ENCODE measurements at places on chromosomes 2 and 18. TPM values are rescaled to one million over a fixed set of nuclear protein-coding genes. Genes with fewer than 3 reads are reported as not detected.

DNA sequence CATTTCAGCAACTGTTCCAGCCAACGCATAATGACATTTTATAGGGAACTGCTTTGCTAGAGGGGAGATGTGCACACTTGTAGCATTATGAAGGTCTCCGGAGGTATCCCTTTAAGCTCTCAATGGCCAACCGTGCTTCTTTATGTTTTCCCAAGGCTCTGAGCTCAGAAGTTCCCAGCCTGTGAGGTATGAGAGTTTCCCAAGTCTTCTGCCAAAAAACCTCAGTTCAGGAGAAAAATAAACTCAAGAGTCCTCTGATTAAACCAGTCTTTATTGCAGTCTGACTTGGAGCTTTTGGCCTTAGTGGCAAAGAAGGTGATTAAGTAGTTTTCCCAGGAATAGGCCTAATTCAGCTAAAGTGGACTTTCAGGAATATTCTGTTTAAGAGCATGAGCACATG, 35.4 kb upstream of the ZNF532 start:
- no peak for DNase-seq

DNA sequence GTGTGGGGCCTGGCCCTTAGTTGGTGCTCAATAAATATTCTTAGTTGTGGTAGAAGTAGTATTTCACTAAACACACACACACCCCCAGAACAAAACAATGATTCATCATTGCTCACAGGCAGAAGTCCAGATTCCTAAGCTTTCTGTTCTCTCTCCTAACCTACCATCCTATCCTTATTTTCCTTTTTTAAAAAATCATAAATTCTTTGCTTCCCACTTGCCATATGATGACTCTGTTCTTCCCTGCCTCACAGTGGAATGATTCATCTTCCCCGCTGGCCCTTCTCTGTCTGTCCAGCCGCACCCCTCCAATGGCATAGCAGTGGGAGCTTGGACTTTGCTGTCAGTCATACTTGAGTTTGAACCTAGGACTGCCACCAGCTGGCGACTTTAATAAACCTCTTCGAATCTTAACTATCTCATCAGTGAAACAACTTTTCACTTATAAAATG, 5.2 kb downstream of the EML6 start:
- peak; percentile 37 for DNase-seq

- no peak for DNase-seq
Observed at GRCh38 chr2:43070030-43070429, 156.4 kb downstream of the ZFP36L2 start.

DNA sequence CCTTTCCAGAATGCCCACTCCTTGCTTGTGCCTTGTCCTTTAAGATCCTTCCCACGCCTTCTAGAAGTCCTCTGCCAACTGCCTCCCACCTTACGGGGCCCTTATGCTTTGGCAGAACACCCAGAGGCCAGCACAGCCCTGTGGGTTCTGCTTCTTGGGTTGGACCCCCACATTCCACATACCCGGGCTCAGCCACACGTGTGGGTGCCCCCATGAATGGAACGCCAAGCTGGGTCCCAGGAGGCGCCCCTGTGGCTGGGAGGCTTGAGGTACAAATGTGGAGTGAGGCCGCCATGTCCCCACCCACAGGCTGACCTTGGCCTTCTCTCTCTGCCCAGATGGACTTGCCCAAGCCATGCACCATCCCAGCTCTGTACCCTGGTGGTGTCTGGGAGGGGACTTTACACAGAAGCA, 74.2 kb downstream of the STPG4 start:
- no peak for DNase-seq

DNA sequence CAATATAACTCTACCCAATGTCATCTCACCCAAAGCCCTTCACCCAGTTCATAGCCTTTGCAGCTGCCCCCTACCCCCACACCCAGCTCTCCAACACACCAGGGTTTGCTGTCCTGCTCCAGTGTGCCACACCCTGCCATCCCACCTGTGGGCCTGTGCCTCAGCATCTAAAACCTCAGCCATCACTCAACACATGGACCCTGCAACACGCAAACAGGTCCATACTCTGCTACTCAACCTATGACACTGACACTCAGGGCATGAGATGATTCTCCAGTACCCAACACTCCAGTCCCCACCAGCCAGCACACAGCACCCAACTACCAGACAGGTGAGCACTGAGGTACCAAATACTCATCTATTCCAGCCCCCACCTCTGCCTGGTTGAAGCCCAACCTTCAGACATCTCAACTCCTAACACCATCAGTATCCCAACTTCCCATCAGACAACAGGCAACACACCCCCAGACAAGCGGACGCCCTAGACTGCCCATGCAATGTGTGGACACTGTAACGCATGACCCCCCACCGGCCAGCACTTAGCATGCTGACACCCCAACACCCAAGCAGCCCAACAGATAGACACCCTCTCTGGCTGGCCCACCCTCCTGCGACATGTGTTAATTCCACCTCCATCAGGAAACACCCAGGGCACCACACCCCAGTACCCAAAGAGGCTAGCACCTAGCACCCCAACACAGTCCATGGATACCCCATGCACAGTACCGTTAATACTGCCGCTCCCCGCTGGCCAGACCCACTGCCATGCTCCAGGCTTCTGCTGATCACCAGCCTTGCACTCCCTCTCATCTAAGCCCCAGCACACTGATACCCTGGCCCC, 25.0 kb downstream of the ZAP70 start:
- DNase-seq: no peak

- DNase-seq: peak; percentile 44
Observed at GRCh38 chr2:103789381-103790095, 1027.7 kb downstream of the TMEM182 start.

DNA sequence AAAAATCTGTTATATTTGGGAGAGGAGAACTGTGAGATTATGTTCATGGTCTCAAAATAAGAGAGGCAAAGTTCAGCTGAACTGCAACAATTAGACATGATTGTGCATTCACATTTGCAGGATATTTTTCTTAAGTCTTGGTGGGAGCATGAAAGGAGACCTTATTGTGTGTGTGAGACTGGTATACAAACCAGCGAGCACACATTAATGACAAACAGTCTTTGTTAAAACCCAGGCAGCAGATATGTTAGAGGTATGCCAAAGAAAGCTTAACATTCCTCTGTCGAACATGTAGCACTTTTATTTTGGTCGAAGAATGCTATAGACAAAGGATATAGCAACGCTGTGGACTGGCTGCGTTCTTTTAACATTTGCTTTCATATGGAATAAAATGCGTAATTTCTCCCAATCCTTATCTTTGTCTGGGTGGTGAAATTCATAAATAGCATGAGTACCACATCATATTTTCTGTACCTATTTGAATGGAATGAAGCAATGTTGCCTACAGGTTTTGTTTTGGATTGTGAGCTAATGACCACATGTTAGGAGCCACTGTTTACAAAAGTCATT, 88.4 kb downstream of the ICOS start:
- no peak for DNase-seq

- no peak for DNase-seq
Observed at GRCh38 chr2:42001711-42002201, 46.1 kb upstream of the PKDCC start.

- no peak for DNase-seq
Observed at GRCh38 chr18:4511166-4511565, 56.1 kb upstream of the DLGAP1 start.

- DNase-seq: no peak
Observed at GRCh38 chr2:23092831-23093230, 292.1 kb upstream of the KLHL29 start.

- DNase-seq: peak; percentile 52
Observed at GRCh38 chr2:159226059-159226461, 60.4 kb downstream of the WDSUB1 start.

- no peak for DNase-seq
Observed at GRCh38 chr2:73930386-73930785, 3.7 kb downstream of the DGUOK start.

DNA sequence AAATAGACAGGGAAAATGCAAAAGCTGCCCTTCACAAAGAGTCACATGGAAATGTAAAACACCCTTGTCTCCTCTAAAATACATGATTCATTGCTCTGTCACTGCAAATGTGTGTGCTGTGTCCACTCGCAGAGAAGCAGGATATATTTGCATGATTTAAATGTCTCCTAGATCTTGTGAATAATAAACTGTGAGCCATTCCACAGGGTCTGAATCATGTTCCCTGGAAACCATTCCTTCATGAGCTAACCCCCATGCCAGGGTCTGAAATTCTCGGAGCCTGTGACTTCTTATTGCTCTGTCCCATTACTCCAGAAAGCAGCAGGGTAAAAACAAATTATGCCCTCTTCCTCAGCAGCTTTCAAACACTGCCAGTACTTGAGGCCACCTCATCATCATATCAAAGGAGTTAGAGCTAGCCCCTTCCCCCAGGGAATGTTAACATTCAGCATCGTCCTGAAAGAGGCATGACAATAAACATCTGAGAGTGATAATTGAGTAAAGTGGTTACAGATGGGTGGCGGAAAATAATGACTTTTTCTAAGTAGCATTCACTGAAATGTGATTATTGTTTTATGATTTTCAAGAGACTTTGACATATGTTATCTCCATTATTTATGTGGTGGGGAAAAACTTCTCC, 11.7 kb upstream of the CNGA3 start:
- DNase-seq: peak; percentile 48

DNA sequence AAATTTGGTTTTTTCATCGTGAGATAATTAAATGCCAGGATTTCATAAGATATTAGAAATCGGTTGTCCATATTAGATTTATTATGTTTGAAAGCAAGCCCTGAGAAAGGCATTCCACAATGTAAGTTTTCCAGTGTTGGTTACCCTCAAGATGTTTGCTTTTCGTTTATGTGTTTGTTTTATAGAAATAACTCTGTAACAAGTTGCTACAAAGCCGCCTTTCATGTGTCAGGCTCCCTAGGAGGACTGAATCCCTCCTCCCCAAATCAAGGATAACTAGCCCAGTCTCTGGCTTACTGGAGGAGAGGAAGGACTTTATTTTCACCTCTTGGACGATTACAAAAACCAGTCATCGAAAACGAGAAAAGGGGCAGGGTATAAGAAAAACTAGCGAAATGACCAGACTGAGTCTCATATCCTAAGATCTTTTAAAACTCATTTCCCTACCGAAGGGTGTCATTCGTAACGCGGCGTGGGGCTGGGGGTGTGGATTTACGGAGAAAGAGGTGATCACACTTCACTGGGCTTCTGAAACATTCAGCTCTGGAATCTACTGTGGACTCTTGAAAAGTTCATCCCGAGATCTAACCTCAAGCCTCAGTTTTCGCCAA, 1.0 kb upstream of the PEX13 start:
- no peak for DNase-seq

DNA sequence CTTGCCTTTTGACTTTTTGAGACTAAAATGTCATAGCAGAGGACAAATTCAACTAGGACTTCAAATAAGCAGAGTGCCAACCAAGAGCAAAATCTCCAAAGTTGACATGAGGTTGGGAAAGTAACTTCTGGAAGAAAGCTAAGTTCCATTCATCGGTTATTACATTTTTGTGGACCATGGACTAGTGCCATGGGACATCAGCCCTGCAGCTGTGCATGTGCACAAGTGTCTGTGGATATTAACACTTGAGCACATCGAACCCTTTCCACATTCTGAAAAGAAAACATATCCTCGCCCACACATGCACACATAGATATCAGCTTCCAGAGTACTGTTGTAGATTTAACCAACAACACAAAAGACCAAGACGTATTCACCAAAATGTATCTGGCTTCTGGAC, 262.6 kb downstream of the NYAP2 start:
- no peak for DNase-seq

- DNase-seq: no peak
Observed at GRCh38 chr18:48605408-48605845, 66.6 kb downstream of the CTIF start.

- no peak for DNase-seq
Observed at GRCh38 chr2:209976698-209977385, 25.6 kb upstream of the RPE start.

DNA sequence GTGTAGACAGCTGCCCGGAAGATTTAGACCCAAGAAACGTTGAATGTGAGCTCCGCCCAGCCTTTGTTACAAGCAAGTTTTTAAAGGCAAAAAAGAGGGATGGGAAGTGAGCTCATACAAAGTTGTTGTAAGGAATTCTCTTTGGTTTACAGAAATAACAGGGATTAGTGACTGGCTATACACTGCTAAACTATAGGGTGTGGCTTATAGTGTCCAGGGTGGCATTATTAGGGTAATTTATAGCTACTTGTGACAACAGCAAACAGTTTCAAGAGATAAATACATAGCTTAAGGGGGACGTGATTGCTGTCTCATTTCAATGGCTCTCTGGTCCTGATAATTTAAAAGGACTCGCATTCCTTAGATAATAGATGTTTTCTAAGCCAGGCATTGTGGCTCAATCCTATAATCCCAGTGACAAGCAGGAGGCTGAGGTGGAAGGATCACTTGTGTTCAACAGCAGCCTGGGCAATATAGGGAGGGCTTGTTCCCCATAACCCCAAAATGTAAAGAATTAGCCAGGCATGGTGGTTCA, 66.5 kb upstream of the TGIF1 start:
- DNase-seq: peak; percentile 26

- DNase-seq: no peak
Observed at GRCh38 chr2:55761024-55761423, 67.4 kb upstream of the PNPT1 start.

DNA sequence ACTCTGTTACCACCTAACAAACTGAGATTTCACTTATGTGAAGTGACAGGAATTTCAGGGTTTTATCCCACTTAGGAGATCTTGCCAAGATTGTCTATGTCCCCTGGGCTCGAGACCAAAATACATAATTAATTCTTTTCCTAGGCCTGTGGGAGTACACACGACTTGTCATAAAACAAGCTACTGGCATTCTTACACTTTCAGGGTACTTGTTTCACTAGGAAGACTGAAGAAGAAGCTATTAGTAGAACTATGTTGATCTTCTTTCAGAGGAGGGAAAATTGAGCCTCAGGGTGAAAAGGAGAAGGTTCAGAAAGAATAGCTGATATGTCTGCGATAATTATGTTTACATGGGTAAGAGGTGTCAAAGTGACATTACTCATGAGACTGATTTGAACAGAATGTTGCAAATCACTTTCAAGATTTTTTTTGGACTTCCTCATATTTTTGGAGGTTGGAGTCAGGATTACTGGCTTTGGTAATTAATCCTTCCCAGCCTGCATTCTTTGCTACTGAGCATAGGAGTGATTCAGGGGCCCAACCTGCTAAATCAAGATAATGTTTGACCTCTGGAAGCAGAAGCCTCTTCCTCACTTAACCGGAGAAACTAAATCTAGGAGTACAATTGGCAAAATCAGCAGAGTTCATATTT, 240.0 kb upstream of the NT5C1B start:
- DNase-seq: no peak

- no peak for DNase-seq
Observed at GRCh38 chr18:55319459-55320193, 268.4 kb downstream of the TCF4 start.

GRCh38 chr2:173996766-173997165, 31.6 kb upstream of the SP3 start:
- DNase-seq: no peak

GRCh38 chr2:236554629-236555282, 14.9 kb upstream of the ACKR3 start:
- DNase-seq: no peak

GRCh38 chr18:50977037-50977760, 9.4 kb downstream of the ELAC1 start:
- no peak for DNase-seq

SLC19A3 gene
- total RNA-seq: 0.51 TPM

ATP6V1B1 gene
- total RNA-seq: 0.33 TPM

DYNAP gene
- not detected for total RNA-seq

MERTK gene
- total RNA-seq: 0.62 TPM

COLEC12 gene
- 41.9 TPM for total RNA-seq

SLC25A12 gene
- total RNA-seq: 22.3 TPM

Data from H4 (cell line).